Stimulated activated CD8-positive, alpha-beta memory T cell treated with anti-CD3 and anti-CD28 coated beads, Interleukin-2, amount 100 ng/mL, for 48 hours (primary cell): ENCODE measurements at places on chromosomes 4 and X.

GRCh38 chr4:48173056-48173991, 39.3 kb upstream of the TXK start:
- no peak for DNase-seq

- peak; percentile 3 for DNase-seq
Measured at GRCh38 chrX:13050151-13050550, 5.7 kb upstream of the FAM9C start.

GRCh38 chrX:38656350-38656915, 95.1 kb downstream of the TSPAN7 start:
- no peak for DNase-seq

DNA sequence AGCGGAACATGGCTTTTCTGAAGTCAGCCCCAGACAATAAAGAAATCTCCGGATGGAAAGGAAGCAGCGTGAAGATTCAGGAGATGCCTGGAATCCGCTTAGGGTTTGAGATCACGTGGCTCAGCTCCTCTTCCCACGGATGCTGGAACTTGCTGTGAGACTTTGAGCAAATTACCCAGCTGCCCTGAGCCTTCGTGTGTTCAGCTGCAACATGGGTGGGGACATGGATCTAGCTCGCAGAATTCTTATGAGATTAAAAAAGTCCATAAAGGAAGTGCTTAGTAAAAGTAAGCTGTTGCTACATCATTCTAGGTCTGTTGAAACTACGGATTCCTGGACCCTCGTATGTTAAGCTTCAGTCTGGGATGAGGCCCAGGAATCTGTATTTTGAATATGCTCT, 55.7 kb upstream of the STIM2 start:
- no peak for DNase-seq

- DNase-seq: no peak
Measured at GRCh38 chr4:137226900-137227299, 305.4 kb downstream of the PCDH18 start.

DNA sequence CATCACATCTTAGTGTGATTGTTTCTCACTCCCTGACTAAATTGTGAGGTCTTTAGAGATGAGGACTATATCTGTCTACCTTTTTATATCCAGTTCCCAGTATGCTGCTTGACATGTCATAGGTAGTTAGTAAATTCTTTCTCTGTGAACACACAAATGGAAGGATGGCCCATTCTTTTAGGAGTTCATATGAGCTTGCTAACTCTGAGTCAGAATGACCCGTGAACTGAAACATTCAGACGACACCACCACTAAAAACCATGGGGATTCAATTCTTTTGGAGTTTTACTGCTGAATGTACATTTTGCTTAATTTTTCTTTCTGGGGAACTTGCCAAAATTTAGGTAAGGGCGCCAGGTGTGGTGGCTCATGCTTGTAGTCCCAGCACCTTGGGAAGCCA, 13.9 kb downstream of the OFD1 start:
- DNase-seq: no peak

DNA sequence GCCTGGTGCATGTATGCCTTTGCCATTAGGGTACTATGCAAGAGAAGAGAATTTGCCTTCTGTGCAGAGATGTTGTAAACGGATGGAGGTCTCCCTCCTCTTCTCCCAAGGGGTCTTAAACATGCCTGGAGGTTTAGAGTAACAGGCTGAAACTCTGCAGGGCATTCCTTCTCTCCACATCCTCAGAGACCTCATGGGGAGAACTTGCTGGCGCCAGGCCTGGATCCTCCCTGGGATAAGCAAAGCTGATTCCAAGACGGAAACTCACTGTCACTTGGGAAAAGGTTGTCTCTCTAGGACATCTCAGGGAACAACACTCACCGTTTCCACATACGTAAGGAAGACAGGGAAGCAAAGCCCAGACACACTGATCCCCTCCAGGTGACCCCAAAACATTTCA, 76.9 kb upstream of the GPM6B start:
- no peak for DNase-seq

- DNase-seq: no peak
Measured at GRCh38 chr4:68183417-68183816, 53.7 kb upstream of the TMPRSS11F start.

DNA sequence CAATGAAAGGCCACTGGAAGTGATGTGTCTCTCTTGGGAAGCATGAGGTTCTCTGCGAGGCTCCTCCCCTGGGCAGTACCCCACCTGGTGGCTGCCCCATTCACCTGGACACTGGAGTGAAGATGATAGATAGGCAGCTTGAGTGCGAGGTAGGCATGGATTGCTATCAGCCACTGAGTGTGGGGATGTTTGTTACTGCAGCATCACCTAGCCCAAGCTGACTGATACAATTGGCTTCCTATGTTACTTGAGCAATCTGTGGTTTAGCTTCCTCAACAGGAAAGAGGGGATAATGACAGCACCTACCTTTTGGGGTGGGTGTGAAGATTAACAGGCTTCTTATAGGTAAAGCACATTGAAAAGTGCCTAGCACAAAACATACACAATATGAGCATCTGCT, 30.8 kb downstream of the ADRA2C start:
- DNase-seq: no peak

GRCh38 chr4:37365888-37366287, 121.3 kb downstream of the NWD2 start:
- no peak for DNase-seq

DNA sequence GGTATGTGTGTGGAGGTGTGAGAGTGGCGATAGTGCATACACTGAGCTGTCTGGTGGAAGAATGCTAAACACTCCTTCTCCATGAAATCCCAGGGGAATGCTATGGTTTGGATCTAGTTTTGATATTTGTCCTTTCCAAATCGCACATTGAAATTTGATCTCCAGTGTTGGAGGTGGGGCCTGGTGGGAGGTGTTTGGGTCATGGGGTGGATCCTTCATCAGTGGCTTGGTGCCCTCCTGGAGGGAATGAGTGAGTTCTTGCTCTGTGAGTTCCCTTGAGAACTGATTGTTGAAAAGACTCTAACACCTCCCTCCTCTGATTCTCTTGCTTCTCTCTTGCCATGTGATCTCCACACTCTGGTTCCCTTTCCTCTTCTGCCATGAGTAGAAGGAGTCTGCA, 114.1 kb upstream of the HHIP start:
- DNase-seq: no peak

- DNase-seq: no peak
Measured at GRCh38 chrX:124268099-124268498, 64.4 kb upstream of the TEX13D start.

DNA sequence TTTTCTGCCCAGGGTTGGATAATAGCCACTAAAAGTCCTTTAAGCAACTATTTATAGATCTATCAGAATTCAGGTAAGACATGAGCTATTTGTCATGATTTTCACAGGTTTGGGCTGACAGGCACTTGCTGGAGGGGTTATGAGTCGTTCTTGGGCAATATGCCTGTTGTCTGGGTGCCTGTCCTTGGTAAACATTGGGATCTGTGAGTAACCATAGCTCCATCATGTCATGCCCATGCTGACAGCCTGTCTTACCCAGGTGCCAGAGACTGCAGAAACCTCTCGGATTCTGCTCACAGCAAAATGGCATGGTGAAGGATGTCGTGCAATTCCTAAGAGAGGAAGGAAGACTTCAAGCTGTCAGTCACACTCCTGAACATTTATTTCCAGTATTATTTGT, 116.0 kb upstream of the PUDP start:
- DNase-seq: no peak

- no peak for DNase-seq
Measured at GRCh38 chr4:76307660-76308014, 1.1 kb downstream of the STBD1 start.

GRCh38 chrX:136867096-136867491, 13.4 kb downstream of the RBMX start:
- DNase-seq: no peak

DNA sequence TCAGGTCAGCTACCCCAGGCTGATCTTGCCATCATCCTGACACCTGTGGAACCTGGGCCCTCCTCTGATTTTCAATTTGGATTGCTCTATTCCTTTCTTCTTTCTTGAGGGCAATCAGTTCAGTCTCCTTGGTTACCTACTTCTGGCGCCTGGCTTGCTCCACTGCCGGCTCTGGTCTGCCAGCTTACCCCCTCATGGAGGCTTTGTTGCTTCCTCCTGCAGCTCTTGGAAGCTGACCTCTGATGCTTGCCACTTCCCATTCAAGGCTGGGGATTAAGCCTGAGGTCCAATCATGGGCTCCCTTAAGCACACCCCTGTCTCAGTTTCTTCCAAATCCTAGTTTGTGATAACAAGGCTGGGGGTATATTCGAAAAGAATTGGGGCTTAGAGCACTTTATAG, 5.4 kb downstream of the TMEM154 start:
- DNase-seq: no peak

DNA sequence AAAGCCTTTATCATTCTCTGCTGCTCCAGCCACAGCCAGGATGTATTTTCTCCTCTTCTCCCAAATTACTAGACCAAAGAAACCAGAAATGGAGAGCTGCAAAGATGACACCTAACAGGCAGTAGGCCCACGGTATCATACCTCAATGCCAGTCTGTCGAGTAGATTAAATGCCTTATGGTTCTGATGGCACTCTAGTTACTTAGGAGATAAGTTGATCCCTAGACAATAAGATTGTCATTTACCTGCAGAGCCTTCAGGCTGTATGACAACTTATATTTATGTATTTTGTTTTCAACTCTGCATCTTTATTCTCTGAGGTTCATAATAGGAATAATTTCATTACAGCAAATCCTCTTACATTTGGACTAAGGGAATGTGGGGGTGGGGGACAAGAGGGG, 262.1 kb downstream of the LDB2 start:
- no peak for DNase-seq
